ENCODE measurements at places on chromosomes 4 and X.

- no peak for DNase-seq
Observed at GRCh38 chr4:13355111-13355880, 128.8 kb downstream of the RAB28 start.

GRCh38 chr4:151197247-151197646, 79.7 kb upstream of the PRSS48 start:
- no peak for DNase-seq

GRCh38 chr4:153296040-153296823, 48.3 kb upstream of the MND1 start:
- no peak for DNase-seq

- no peak for DNase-seq
Observed at GRCh38 chr4:119872371-119873016, 194.2 kb downstream of the MAD2L1 start.

GRCh38 chrX:150410513-150410912, 47.4 kb downstream of the MAMLD1 start:
- DNase-seq, result peak; percentile 33

DNA sequence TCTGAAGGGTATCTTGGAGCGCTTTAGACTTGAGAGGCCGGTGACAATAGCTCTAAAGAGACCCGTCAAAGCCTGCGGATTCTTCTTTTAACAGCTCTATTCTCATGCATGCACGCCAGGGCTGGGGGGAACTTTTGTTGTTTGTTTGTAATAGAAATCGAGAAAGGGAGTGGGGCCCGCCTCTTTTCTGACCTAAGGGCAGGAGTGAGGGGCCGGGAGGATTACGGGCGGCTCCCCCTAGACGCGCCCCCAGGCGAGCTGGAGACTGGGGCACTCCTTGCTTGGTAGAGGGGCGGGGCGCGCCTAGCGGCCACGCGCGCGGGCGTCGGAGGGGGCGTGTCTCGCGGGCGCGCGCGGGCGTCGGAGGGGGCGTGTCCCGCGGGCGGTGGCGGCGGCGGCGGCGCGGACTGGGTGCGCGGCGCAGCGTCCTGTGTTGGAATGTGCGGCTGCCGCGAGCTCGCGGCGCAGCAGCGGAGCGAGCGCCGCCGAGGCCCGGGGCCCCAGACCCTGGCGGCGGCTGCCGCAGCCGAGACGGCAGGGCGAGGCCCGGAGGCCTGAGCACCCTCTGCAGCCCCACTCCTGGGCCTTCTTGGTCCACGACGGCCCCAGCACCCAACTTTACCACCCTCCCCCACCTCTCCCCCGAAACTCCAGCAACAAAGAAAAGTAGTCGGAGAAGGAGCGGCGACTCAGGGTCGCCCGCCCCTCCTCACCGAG, at the start of gene REST:
Gene REST (plus strand): TSS at position 412 of the 717 bp plus-strand sequence. CDS start 2,739 bp downstream, outside the sequence.
- DNase-seq, result peak; percentile 75

DNA sequence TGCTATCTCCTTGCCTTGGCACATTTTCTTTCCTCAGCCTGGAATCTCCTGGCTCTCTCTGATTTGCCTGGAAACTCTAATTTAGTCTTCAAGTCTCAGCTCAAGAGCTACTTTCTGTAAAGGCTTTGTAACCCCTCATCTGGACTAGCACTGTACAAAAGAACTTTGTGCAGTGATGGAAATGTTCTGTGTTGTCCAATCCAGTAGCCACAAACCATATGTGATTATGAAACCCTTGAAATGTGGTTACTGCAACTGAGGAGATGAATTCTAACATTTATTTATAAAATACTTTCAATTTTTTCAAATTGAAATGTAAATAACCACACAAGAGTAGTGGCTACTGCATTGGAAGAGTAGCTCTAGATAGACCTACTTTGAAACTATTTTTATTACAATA, 66.6 kb upstream of the HS3ST1 start:
- no peak for DNase-seq

GRCh38 chrX:10217198-10217597, 60.4 kb downstream of the CLCN4 start:
- DNase-seq, result no peak

GRCh38 chr4:174855050-174855449, 26.0 kb upstream of the GLRA3 start:
- DNase-seq, result no peak

GRCh38 chr4:156442912-156443311, 489.2 kb upstream of the CTSO start:
- no peak for DNase-seq

GRCh38 chrX:132615391-132616131, 126.7 kb upstream of the MBNL3 start:
- DNase-seq, result peak; percentile 21

DNA sequence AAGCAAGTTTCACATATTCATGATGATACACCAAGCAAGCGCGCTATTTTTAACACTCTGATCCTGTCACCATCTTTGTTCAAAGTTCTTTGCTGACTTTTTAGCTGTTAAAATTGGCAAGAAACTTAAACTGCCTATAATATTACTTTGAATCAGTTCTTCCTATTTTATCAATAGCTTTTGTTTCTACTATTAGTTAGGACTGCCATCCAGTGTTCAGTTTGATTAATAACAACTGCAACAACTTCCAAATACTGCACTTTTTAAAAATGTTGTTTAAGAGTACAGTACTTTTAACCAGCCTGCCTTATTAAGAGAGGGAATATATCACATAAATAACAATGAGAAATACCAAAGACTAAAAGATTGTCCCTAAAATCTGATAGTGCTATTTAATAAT, 614.3 kb downstream of the FAM133A start:
- no peak for DNase-seq

- no peak for DNase-seq
Observed at GRCh38 chr4:151887031-151887815, 126.4 kb upstream of the GATB start.

DNA sequence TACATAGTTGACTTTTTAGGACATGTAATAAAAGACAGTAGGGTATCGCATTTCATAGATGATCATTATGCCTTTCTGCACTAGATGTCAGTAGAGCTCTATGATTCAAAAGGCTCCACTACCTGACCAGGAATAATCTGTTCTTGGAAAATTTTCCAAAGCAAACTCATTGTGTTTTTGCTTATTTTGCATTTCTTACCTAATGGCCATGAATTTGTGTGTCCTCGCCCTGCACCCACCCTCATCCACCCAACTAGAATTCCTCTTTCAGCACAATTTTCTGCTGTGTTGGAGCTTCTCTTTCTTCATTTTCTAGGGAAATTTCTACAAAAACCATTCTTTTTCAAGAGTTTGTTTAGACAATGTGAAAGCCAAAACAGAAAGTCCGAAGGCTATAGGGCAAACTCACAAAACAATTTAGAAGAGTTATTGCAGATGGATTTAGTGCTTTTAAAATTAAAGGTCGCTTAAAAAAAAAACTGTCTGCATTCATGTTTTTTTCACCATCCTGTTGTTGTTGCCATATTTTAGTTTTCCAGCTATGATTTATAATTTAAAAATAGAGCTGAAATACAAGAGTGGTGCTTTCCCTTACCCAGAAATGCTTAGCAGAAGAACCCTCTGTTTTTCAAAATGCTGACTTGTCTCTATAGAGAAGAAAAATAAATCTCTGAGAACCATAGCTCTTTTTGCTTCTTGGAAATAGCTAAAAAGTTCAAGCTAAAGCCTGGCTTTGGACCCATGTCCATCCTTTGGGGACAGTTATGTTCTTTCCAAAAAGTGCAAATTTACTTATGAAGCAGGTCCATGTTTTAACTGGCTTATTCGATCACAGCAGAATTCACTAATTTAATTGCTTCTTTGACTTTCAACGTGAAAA, 183.7 kb downstream of the SPATA18 start:
- DNase-seq, result no peak

DNA sequence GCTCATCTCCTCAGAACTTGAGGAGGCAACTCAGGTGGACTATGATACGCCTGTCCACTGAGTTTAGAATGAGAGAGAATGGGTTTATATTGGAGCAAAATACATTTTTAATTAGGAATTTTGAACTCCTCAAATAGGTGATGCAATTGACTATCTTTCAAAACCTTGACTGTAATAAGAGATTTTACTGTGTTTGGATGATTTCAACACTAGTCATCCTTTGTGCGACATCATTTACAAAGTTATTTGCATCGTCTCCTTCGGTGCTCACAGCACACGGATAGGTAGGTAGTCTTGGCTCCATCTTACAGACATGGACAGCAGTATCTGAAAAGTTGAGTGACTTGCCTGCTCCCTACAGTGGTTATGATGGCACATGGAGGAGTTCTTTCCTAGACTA, 67.0 kb downstream of the AASDH start:
- no peak for DNase-seq

DNA sequence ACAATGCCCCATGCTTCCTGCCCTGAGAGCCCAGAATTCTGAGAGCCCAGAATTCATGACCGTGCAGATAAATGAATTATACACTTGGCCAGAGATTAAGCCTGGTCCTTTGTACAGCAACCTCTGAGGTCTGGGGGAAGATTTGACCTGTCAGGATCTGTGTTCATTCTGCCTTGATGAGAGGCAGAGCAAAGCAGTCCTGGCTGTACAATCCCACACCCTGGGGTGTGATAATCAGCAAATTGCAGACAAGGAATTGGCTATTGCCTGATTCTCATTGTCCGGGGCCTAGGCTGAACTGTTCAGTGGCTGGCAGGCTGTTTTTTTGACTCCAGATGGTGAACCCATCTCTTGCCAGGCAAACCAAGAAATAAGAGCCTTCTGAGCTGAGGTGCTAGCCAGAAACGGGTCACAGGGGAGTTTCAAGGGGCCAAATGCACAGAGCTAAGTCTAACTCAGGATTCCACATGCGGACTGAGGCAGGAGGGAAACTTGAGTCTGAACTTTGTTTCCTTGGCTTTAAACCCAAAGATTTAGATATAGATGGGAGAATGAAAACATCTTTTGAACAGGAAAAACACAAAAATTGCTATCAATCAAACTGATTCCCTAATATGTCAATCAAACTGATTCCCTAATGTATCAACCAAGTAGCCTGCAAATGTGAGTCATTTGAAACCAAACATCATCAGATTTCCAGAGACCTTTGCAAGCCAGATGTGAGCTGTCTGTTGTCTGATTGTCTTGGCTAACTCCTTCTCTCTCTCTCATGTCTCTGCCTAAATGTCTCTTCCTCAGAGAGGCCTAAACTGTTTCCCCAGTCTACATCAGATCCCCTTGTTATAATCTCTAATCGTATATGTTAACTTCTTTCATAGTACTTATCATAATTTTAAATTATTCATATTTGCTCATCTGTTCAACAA, 159.3 kb downstream of the ATG4A start:
- no peak for DNase-seq

- DNase-seq, result no peak
Observed at GRCh38 chrX:122703762-122704161, 480.3 kb upstream of the GRIA3 start.

- peak; percentile 2 for DNase-seq
Observed at GRCh38 chrX:69493193-69493592, 10.9 kb upstream of the NALF2 start.

GRCh38 chr4:37794056-37794455, 32.4 kb upstream of the PGM2 start:
- no peak for DNase-seq

GRCh38 chr4:94567811-94568210, 116.1 kb downstream of the PDLIM5 start:
- DNase-seq, result no peak

GRCh38 chr4:113467581-113467980, 294.0 kb downstream of the CAMK2D start:
- no peak for DNase-seq

DNA sequence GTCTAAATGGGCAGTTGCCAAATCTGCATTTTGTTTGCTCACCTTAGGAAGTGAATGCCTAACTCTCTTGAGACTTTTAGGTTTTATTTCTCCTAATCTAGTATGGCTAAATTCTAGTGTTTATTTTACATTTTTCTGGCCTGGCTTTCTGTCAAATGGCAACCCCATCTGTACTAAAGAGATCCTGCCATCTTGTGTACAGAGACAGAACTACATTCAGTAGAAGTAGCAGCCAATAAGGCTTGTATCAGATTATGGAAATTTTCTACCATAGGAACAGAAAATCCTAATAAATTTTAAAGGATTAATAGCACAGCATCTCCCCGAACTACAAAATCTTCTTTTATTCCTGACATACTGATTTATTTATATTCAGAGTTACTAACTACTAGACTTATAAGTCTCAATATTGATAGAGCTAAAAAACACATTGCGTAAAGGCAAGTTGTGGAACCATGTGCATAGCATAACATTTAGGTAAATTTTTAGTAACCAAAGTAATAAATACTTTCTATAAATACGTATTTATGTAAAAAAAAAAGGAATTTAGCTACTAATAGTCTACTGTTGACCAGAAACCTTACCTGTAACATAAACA, 45.5 kb downstream of the TMEM144 start:
- DNase-seq, result no peak

DNA sequence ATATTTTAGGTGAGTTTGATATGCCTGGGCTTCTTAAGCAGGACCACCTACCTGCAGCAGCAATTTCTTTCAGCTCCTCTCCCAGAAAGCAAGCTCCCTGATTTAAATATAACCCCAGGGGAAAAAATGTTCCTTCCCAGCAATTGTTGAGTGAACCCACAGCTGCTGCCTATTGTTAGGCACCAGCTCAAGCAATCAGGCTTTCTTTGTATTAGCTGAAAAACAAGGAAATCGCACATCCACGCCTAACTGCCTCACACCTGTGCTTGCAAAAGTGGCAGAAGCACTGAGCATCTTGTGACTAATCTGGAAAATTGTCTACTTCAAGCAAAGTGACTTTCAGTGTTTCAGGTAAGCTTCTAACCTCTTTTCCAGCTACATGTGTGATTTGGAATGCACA, 432.2 kb downstream of the SMARCA1 start:
- no peak for DNase-seq

DNA sequence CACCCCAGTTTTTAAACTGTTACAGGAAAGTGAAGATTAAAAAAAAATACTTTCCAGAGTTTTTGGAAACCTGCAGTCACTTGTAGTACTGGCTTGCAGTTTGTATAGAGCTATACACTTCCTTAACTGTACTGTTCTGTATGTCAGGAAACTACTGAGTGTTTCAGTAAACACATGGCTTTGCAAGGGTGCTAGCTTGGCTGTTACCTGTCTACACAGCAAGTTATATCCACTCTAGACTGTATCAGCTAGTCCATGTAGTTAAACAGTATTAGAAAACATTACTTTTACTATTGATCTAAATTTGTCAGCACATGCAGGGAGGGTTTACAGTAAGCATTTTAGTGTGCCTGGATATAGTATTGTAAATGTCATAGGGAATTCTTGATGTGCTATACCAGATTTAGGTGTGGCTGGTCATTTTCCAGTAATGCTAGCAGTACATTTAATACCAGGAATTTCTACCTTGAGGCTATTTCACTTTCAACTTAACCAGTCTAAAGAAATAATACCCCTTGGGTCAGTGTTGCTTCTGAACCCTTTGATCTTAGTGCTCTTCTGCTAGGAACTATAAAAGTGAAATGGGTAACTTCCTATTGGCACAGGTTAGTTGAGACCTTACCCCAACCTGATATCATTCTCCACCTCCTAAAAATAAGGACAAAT, 192.3 kb upstream of the ANKRD50 start:
- no peak for DNase-seq

Measured in CD4-positive, alpha-beta T cell treated with Interleukin-4 for 4 hours (primary cell).